ENCODE measurements at places on chromosomes 4 and X. TPM values are rescaled to one million over a fixed set of nuclear protein-coding genes. Genes with fewer than 3 reads are reported as not detected.

DNA sequence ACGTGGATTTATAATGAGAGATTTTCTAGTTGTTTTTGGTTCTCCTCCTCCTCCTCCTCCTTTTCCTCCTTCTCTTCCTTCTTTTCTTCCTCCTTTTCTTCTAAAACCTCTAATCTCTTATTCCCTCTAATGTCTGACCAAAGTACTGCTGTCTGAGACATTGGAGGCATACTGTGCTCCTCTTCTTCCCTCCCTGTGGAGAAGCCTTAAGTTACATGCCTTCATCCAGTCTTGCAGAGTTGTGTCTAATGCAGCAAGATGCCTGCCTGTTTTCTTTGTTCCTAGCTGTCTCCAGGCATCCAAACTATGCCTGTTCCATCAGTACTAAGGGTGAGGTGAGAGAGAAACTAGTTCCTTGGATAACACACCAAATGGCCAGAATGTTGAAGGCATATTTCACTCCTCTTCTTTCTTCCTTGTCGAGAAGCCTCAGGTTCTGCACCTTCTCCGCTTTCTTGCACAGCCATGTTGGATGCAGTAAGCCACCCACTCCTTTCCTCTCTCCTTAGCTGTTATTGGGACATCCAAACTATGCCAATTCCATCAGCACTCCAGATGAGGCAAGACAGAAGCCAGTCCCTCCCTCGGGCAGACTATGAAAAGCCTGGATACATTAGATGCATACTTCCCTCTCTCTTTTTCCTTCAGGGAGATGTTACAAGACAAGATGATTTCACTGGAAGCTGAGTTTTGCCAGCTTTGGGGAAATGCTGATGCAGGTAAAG lies 285.7 kb upstream of the TRAM1L1 start:
- no peak for DNase-seq

GRCh38 chr4:142164767-142165500 lies 528.6 kb downstream of the IL15 start:
- DNase-seq, result no peak

Gene CTBP1
- 137 TPM for total RNA-seq

DNA sequence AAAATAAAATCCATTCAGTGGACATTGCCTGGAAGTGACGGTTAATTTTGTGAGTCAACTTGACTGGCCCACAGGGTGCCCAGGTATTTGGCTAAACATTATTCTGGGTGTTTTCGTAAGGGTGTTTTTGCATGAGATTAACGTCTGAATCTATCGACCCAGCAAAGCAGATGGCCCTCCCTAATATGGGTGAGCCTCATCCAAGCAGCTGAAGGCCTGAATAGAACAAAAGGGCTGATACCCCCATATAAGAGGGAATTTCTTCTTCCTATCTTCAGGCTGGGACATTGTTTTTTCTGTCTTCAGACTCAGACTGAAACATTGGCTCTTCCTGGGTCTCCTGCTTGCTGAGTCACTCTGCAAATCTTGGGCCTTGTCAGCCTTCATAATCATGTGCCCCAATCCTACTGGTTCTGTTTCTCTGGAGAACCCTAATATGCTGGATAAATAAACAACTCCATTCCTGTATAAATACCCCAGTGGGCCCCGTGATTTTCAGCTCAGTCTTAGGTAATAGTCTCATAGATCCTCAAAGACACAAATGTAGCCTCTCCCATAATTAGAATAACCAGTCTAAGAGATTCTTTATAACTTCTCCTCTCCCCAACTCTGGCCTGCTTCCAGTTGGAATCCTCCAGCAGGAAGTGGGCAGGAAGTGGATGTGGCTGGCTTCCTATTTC lies 33.1 kb upstream of the DDX3X start:
- no peak for DNase-seq

GRCh38 chrX:5823903-5824302 lies 404.8 kb downstream of the NLGN4X start:
- no peak for DNase-seq

- peak; percentile 79 for DNase-seq
Measured at GRCh38 chr4:145936997-145937901, 1.4 kb downstream of the ZNF827 start.

DNA sequence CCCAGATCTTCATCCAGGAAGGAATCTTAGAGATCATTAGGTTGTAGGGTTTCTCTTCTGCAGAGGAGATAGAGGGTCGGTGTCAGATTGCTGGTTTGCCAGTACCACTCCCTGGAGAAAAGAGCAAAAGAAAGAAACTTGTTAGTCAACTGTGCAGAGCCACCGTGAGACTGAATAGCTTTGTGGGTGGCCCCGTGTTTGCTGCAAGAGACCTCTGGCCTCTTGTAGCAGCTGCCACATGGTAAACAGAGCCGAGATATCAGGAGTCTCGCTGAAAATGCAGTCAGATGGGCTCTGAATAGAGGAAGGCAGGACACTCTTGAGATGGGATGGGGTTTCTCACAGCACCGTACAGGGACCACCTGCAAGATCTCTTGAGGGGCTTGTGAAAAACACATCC lies 149.7 kb downstream of the PTTG2 start:
- DNase-seq, result peak; percentile 61

Gene DUSP21
- not detected for total RNA-seq

Gene NDNF
- total RNA-seq, result 8.9 TPM

DNA sequence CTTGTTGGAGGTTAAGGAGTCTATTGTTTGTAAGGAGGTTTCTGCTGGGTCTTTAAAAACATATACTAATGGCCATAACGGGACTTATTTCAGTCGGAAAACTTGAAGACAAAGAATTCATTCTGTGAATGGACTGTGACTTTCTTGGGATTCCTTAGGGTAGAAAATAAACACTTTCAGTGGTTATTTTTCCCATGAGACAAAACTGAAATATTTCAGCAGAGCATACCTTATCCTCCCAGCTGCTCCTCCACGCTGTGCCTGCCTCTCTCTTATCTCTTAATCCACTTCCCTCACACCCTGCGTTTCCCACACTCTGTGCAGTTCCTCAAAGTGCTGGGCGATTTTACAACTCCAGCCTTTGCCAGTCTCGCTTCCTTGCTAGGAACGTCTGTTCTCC lies 47.1 kb upstream of the SORBS2 start:
- peak; percentile 42 for DNase-seq

Data from colonic mucosa (tissue), 4 donors.